HS-5 (cell line): ENCODE measurements at places on chromosomes 3 and 15.

- DNase-seq = peak; percentile 75
Measured at GRCh38 chr15:69014454-69014853, at the start of gene NOX5. TSS of gene NOX5 (plus strand) at chr15:69014695. CDS start at chr15:69014736, 41 bp downstream.

- no peak for DNase-seq
Measured at GRCh38 chr3:120763601-120764000, 21.1 kb downstream of the GTF2E1 start.

GRCh38 chr15:37794947-37795346 lies 139.5 kb upstream of the TMCO5A start:
- DNase-seq = no peak

GRCh38 chr3:31831591-31831990 lies 149.5 kb downstream of the OSBPL10 start:
- no peak for DNase-seq

- DNase-seq = no peak
Measured at GRCh38 chr15:39285071-39285470, 295.8 kb upstream of the THBS1 start.

GRCh38 chr3:115595611-115596275 lies 27.6 kb upstream of the GAP43 start:
- no peak for DNase-seq

DNA sequence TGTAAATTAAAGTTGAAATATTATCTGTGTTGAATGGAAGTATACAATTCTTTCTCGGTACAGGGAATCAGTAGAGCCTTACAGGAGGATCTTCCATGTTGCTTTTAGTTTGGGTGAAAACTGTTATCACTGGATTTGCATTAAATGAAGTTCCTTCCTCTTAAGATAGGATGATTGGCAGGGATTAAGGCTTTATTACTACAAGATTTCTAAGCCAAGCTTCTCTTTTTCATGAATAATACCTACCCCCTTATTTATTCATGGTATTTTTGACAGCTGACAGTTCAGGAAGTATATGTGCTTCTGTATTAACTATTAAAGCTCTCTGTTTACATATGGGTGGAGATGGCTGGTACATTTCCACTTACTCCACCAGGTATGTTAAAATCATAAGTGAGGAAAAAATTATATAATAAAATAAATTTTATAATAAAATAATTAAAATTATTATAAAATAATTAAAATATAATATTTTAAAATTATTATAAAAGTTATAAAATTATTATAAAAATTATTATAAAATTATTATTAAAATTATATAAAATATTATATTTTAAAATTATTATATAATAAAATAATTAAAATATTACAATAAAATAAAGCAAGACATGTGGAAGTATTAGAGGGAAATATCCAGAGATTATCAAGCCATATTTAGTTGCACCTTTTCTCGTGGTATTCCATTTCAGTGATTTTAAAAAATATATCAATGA lies 332.9 kb downstream of the ROBO2 start:
- no peak for DNase-seq

- DNase-seq = peak; percentile 81
Measured at GRCh38 chr15:50145451-50145872, 26.4 kb upstream of the ATP8B4 start.

- DNase-seq = no peak
Measured at GRCh38 chr15:63905558-63906265, 72.0 kb upstream of the HERC1 start.

DNA sequence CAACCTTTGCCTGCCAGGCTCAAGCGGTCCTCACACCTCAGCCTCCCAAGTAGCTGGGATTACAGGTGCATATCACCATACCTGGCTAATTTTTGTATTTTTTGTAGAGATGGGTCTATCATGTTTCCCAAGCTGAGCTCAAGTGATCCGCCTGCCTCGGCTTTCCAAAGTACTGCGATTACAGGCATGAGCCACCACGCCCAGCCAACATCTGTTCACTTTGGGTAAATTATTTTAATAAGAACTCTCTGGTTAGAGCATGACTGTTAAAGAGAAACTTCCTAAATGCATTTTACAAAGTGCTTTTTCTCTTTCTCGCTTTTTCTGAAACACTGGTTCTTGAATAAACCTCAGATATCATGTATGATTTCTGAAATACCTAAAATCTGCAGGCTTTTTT lies 172.5 kb downstream of the PTPRG start:
- DNase-seq = no peak

DNA sequence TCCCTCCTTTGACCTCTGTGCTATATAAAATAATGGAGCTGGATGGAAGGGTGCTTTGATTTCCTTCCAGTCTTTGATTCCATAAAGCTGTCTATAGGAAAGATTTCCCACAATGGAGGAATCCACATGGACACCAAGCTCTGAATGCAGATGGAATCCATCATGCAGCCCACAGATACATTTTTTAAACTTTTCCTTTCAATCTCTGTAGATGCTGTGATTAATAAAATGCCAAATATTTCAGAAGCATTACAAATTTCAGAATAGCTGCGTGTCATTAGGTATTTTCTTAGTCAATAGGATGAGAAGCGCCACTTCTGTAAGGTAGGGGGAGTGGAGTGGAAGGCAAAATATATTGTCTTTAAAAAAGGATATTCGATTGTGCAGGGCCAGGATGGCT lies 489.0 kb downstream of the NTRK3 start:
- DNase-seq = no peak

- DNase-seq = no peak
Measured at GRCh38 chr3:106229495-106230278, 360.9 kb upstream of the CBLB start.

- no peak for DNase-seq
Measured at GRCh38 chr3:140584549-140584948, 93.3 kb upstream of the TRIM42 start.

DNA sequence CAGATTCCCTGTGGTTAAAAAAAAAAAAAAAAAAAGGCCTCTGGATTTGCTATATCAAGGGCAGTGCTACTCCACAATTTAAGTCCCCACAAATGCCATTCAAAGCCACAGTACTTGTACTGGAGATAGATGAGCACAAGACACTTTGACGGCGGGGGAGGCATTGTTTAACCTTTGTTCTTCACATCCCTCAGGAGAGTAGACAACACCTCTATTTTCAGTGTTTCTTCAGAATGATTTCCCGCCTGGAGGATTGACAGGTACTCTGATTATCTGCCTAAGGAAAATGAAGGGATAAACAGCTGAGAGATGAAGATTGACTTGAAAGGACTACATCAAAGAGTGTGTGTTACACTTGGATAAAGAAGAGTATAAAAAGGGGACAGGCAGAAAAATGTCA lies 58.7 kb downstream of the OTOL1 start:
- DNase-seq = no peak

- DNase-seq = no peak
Measured at GRCh38 chr3:1506090-1506489, 413.3 kb downstream of the CNTN6 start.

GRCh38 chr15:49844390-49844789 lies 223.5 kb downstream of the DTWD1 start:
- DNase-seq = no peak

DNA sequence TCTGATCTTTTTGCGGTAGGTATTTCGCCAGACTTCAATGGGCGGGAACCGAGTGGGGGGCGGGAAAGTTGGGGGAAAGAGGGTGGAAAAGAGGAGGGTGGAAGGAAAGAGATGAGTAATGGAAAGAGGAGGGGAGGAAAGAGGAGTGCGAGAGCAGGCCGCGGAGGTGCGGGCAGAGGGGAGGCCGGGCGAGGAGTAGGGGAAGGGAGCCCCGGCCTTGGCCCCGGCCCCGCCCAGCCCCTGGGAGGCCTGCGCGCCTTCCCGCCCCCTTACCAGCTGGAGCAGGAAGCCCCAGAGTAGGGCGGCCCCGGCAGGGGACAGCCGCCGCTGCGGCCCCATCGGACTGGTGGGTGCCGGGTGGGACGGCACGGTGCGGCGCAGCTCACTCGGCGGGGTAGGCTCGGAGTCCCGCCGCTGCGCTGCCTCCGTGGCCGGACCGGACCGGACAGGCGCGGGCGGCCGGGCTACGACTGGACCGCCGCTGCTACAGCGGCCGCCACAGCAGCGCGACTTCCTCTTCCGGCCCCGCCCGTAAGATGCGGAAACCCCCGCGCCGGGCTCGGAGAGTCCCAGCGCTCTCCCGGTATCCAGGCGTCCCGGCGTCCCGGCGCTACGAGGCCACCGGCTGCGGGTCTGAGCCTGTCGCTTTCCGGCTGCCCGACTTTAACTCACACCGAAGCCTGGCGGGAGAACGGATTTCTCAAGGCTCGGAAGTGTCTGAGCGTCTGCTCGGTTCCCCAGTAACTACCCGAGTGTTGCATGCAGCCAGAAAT lies at the start of gene SPPL2A:
TSS of gene SPPL2A (minus strand) at position 512 of the 773 bp plus-strand sequence. CDS start at position 339, 173 bp downstream.
- peak; percentile 69 for DNase-seq

- DNase-seq = no peak
Measured at GRCh38 chr3:69542089-69542804, 156.4 kb upstream of the FRMD4B start.

DNA sequence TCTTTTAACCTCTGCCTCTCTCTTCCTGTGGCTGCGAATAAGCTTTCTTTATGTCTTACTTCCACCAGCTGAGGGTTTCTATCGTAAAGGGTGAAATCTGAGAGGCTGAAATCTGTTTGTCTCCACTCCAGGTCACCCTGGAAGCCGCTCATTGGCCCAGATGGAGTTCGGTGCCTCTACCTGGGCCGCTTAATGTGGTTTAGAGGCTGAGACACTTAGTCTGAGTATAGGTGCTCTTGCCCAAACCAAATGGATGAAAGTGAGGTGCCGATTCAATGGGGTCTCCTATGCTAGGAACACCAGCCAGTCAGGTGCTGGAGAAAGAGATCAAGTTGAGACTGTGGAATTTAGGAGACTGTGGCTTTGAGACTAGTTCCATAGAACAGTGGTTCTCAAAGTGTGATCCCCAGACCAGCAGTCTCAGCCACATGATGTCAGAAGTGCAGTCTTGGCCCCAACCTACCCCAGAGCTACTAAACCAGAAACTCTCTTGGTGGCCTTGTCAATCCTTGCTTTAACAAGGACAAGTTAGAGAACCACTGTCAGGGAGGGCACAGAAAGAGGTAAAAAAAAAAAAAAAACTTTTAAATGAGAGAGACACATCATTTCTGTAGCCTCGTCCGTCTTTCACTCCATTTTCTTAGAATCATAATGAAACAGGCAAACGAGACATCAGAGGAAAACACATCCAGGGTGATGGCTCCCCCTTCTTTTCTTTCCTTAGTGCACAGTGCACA lies 54.9 kb upstream of the CCR2 start:
- DNase-seq = no peak

DNA sequence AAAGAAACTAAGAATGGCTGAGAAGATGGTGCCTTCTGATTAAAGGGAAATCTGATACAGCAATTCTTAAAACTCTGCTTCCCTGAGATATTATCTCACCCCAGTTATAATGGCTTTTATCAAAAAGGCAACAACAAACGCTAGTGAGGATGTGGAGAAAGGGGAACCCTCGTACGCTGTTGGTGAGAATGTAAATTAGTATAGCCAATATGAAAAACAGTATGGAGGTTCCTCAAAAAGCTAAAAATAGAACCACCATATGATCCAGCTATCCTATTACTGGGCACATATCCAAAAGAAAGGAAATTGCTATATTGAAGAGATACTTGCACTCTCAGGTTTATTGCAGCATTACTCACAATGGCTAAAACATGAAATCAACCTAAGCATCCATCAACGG lies 65.1 kb downstream of the GOLIM4 start:
- DNase-seq = no peak

DNA sequence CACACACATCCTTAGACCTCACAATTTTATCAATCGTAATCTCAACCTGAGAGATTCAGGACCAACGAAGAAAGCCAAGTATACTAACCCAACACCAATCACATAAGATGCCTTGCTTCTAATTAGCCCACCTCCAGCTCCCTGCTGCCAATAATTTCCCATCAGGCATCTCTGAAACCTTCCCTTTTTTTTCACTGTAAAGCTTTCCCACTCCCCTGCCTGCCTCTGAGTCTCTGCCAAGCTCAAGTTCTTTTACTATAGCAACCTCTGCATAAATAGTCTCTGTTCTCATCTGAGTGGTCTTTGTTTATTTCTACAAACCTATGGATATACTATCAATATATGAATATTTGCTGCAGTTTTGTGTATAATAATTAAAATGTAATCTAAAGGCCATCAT lies 86.5 kb downstream of the PIK3CB start:
- DNase-seq = no peak

DNA sequence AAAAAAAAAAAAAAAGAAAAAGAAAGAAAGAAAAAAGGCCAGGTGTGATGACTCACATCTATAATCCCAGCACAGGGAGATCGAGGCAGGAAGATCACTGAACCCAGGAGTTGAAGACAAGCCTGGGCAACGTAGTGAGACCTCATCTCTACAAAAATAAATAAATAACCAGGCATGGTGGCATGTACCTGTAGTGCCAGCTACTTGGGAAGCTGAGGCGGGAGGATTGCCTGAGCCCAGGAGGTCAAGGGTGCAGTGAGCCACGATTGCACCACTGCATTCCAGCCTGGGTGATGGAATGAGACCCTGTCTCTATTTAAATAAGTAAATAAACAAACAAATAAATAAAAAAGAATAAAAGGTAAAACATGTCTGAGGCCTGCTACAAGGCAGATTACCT lies 39.3 kb upstream of the LACTB start:
- DNase-seq = no peak

- no peak for DNase-seq
Measured at GRCh38 chr3:189288348-189289235, 116.8 kb downstream of the TPRG1 start.

- no peak for DNase-seq
Measured at GRCh38 chr3:138384976-138385375, 36.6 kb downstream of the MRAS start.

- no peak for DNase-seq
Measured at GRCh38 chr3:129892857-129893580, 492 bp downstream of the TMCC1 start.

DNA sequence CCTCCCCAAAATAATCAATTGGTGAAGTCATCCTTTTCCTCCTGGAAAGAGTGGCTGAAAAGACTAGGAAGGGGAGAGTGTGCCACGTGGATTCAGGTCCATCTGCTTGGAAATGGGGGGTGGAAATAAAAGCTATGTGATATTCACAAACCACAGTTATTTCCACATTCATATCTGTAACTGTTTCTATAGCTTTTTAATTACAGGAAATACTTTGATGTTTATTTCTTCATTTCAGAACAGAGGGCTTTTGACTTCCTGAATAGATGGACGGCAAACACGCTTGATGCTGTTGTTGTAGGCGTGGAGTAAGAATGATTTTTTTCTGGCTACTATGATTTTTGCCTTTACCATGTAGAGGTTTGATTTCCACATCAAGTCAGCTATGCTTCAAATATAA lies 10.1 kb downstream of the AADACL2 start:
- DNase-seq = no peak

- no peak for DNase-seq
Measured at GRCh38 chr3:190499122-190499521, 14.8 kb upstream of the IL1RAP start.

DNA sequence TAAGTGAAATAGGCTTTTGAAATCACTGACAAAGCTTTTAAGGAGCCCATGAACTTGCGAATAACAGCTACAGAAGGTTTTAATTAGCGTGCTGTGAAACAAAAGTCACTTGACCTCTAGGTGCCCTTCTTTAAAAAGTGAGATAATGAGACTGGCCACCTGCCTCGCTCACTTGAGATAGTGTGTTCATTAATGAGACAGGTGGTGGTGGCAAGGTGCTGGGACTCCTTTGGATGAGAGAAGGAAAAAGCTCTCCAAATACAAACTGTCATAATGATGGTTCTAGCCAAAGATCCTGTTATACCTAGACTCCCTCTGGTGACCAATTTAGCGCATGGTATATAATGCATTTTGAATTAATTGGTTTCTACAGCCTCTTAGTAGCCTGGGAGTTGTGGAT lies 22.7 kb upstream of the IREB2 start:
- DNase-seq = no peak

GRCh38 chr15:25982736-25983135 lies 119.6 kb upstream of the ATP10A start:
- no peak for DNase-seq
